Stimulated activated CD4-positive, alpha-beta T cell treated with anti-CD3 and anti-CD28 coated beads, TNF-alpha, amount 100 ng/mL, for 1 hour (primary cell): ENCODE measurements at places on chromosomes 6 and 20.

- DNase-seq: no peak
These were observed 14.8 kb upstream of the RPL7L1 start for GRCh38 chr6:42864602-42865001.

DNA sequence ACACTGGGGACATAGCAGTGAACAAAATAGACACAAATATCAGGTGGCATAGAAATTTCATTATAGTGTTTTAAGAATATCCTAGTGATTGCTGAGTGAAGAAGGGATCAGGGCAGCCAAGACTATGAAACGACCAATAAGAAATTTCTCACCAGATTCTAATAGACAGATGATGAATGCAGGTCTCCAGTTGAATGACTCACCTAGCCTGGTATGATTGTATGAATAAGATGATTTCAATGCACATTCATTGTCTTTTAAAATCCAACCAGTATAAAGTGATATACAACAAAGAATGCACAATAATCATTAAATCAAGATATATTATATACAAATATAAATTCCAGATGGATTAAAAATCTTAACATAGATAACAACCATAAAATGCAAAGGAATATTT, 124.5 kb upstream of the TENT5A start:
- no peak for DNase-seq

GRCh38 chr20:922781-923180, 6.6 kb upstream of the ANGPT4 start:
- no peak for DNase-seq

DNA sequence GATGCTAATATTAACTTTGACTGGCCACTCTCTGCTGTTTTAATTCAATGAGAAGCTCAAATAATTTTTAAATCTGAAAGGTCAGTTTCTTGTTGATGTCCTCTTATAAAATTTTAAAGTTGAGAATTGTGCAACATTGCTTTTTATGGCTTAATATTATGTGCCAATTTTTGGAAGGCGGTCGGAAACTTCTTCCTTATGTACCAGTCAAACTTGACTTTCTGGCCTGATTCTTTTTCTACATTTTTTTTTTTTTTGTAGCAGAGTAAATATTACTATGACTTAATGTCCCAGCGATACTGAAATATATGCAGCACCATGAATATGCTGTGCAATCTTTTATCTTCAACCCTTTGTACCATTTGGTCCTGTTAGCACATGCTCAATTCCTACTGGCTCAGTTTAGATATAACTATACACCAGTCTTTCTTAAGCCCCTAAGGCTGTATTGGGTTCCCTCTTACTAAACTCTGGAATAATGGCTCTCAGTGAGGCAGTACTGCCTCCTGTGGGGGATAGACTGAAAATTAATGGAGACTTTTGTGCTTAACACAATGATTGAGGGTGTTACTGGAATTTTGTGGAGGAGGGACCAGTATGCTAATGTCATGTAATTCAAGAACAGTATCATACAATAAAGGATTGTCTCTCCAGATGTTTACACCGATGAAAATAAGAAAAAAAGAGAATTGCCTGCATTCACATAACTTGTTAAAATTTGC, 156.4 kb upstream of the SYNCRIP start:
- DNase-seq: no peak

- DNase-seq: no peak
These were observed 321.6 kb downstream of the CDH4 start for GRCh38 chr20:61573415-61574305.

DNA sequence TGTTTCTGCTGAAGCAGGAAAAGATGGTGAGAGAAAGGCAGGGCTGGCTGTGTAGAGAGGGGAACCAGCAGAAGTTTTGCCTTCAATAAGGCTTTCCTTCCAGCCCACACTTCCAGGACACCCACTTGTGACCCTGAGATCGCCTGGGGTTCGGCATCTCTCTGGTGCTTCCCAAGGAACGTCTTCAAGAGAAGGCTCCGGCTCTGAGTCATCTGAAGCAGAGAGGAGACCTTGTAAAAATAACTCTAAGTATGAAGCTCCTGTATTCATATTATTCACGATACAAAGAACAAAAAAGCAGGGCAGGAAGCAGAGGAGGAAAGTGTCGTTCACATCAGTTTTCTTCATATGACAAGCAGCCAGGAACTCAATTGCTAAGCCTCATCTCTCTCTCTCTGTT, 95.4 kb upstream of the MRPS10 start:
- no peak for DNase-seq

DNA sequence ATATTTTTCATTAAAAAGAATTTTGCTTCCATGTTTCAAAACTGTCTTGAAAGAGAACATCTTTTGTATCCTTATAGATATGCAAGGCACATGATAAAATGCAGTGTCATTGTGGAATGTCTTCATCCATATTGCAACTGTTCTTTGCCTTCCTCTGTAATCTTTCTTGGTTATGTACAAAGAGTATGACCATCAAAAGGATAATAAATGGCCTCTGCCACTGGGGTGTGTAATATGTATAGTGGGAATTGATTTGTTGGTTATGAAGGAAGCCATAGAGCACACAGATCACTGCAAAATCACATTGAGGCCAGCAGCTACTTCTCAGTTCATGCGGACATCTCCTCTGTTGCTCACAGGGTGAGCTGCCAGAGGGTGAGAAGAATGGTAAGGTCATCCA, 703.5 kb downstream of the TFAP2A start:
- DNase-seq: no peak

GRCh38 chr6:3135668-3136291, 17.3 kb downstream of the BPHL start:
- no peak for DNase-seq

DNA sequence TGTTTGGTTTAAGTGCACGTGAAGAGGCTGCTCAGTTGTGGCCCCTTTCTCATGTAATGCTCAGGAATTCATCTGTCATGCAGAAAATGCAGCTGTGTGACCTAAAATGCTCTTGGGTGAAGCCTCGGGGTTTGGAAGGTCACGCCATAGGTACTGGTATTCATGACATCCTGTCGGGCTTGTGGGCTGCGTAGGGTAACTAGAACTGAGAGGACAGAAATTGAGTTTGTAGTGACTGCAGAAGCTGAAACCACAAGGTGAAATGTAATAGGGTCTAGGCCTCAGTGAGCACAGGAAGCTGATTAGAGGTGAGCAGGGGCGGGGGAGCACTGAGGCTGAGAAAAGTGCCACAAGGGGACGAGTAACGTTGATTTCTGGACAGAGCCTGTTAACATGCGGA, 128.8 kb downstream of the SOBP start:
- DNase-seq: no peak

DNA sequence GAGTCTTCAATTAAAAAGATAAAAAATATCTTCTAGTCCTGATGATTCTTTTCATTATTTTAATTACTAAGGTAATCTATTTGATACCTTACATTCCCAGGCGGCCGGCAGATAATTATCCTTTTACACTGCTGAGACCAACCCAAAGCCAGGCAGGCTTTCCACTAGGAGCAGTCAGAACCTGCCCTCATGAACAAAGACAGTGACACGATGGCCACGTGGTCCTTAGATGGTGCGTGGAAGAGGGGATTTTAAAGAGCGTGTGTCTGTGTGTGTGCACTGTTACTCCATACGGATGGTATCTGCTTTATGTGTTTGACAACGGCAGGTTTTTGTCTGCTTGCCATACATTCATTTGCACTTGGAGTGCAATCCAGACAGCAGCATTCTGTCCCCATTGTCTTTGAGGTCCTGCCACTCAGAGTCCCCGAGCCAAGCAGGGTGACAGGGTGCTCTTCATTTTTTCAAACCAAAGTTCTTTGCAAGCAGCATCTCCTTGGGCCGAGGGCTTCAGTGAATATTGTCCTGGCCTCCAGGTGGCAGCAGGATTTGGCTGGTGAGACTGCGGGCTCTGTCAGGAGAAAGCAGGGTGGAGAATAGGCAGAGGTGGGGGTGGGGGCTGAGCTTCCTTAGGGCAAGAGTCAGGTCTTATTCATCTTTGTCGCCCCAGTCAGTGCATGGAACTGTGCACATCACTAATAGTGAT, 260.5 kb downstream of the NRN1 start:
- no peak for DNase-seq

DNA sequence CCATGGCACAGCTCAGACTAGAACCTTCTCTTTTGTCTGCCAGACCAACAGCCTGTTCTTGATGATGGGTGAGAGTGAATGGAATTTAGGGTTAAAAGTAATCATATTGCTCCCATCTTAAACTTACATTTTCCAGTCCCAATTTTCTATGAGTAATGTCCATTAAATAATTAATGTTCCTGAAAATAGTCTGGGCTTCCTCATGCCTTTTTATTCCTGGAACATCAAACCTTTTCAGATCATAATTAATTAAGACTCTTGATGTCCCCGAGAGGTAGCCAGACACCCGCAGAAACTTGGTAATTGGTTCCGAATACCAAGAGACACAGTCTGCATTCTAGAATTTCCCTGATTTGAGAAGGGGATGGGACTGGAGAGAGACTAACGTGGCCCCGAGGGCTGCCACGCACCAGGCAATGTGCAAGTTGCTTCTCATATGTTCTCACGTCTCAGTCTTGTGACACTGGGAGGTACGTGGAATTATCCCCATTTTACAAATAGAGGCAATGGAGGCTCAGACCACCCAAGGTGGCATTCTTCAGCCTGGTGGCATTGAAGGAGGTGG, 78.6 kb upstream of the TOX2 start:
- DNase-seq: no peak

GRCh38 chr20:3237958-3238615, 903 bp downstream of the SLC4A11 start:
- no peak for DNase-seq

DNA sequence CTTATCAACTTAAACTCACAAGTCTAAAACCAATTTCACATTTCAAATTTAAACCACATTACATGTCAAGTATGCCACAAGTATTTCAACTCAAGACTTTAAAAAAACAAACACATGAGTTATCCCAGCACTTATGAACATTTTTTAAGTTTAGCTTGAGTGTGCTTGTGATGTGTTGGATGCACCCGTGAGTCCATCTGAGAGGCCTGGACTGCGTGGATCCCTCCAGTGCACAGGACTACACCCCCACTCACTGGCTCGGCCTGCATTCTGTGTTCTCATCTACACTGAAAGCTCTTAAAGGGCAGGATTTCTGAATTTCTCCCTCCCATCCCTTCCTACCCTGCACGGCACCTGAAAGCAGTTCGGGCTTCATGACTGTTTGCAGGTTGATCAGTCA, 128.8 kb upstream of the CD93 start:
- DNase-seq: no peak

DNA sequence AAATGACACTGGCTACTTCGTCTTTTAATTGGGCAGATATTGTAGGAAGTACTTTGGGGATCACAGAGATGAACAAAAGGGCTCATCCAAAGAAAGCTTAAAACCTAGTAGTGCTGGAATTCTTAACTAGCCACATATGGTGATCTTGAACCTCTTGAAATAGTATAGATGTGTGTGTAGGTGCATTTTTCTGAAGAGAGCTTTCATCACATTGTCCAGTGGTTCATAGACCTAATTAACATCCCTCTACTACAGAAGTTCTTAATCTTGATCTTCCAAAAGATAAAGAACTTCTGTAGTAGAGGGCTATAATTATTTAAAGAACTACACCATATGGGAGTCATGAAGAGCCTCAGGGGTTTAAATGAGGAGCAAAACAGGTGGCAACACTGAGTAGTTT, 2.3 kb upstream of the PRIM2 start:
- no peak for DNase-seq

- no peak for DNase-seq
These were observed 42.6 kb upstream of the IFNGR1 start for GRCh38 chr6:137261761-137262160.

DNA sequence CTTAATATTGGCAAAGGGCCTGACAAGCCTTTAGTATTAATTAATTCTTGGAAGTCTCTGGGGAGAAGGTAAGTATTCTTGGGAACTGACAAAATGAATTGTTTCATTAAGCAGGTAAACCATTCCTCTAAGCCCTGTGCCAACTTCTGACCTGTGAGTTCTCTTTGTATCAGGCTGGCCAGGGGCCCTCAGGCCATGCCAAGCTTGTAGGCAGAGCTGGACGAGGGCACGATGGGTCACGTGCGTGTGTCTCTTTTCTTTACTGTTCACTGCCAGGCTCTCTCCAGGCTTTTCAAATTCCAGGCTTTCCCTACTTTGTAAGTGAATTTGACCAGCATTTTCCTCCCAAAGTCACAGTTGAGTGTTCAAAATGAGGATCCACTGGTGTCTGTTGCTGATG, 112.4 kb downstream of the NRN1 start:
- no peak for DNase-seq

GRCh38 chr6:133855276-133855990, 33.5 kb upstream of the TCF21 start:
- no peak for DNase-seq

DNA sequence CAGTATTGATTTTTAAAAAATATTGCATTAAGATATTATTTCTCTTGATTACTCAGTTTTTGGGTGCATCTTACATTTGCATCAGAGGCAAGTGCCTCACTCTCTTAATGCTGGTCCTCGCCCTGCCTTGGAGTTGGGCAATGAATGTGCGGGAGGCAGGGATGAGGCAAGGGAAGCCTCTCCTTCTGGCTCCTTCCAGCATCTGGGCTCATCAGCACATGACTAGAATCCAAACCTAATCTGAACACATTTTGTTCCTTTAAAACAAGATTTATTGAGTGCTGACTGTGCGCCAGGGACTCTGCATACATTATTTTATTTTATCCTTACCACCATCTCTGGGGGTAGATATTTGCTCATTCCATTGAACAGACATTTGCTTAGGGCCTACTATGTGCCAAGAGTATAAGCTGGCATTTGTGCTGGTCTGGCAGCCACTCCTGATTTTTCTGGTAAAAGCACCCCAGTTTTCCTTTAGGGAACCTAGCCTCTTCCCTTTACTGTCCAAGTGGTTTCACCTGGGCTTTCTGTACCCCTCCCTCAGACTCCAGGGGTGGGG, 71.9 kb upstream of the ZNFX1 start:
- DNase-seq: no peak

- DNase-seq: no peak
These were observed 62.2 kb upstream of the MAP3K4 start for GRCh38 chr6:160929361-160929760.

GRCh38 chr6:37699887-37700619, 2.4 kb upstream of the MDGA1 start:
- no peak for DNase-seq

GRCh38 chr6:26092443-26092842, 5.2 kb downstream of the HFE start:
- DNase-seq: no peak

- DNase-seq: no peak
These were observed 230.9 kb upstream of the HTR1E start for GRCh38 chr6:86706449-86706848.
